ENCODE measurements at places on chromosomes 5 and 9.

DNA sequence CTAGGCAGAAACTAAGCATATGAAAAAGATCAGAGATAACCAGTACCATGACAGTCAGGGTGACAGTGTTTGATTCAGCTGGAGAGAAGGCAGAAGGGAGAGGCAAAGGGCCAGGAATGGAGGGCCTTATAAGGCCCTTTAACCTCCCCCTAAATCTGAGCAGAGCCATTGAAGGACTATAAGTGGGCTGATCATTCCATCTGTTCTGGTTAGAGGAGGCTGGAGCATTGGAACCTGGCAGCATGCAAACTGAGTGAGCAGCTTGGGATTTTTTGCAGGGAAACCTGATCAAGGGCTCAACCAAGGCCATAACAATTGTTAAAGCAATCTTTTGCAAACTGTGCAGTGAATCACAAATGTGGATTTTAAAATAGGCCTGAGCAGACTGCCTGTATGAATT lies 174.5 kb upstream of the DAP start:
- DNase-seq = no peak

DNA sequence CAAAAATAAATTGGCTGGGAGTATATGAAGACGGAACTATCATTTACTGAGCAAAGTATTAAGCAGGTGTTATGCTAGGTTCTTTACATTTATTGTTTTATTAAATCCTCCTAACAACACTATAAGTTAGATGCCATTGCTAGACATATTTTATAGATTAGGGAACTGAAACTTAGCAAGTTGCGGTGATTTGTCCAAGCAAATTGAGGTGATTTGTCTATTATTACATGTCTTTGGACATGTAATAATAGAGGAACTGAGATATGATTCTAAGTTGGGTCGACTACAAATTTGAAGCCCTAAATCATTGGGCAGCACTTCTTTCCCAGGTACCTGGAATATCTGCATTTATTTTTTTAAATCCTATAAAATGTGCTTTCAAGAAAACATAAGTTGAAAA lies 429.9 kb downstream of the GABRG2 start:
- no peak for DNase-seq

GRCh38 chr5:89064054-89064453 lies 181.1 kb upstream of the MEF2C start:
- DNase-seq = no peak

DNA sequence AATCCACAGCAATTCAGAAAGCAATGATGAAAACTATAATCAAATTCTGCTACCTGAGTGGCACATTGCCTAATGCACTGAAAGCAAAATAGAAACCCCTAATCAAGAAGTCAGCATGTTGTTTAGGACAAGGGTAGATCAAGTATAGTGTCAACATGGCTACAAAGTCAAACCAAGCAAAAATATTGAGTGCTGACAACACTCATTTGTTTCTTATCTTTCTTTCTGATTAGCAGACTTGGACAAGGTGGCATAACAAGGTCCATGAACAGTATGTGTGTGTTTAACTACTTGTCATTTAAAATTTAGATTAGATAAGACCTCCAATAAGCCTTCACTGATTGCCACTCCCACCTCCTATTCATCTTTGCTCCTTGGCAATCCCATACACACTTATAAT lies 332.4 kb downstream of the KIAA0825 start:
- no peak for DNase-seq

GRCh38 chr5:169764018-169764378 lies 126.9 kb downstream of the DOCK2 start:
- no peak for DNase-seq

DNA sequence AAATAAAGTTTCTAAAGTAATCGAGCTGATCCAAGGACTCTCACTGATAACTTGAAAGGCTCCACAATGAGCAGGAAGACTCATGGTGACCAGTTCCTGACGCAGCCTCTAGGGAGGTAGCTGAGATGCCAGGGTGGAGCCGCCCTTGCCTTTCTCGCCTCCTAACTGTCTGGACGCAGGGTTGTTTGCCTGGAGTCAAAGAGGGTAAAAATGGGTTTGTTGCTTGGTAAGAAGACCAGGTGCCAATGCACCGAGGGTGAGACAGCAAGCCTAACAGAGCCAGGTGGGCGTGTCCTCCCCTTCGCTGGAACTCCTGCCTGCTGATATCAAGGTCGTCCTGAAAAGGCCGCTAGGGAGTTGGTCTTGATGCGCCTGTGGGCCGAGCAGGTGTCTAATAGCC lies 48.6 kb upstream of the FCN1 start:
- no peak for DNase-seq

DNA sequence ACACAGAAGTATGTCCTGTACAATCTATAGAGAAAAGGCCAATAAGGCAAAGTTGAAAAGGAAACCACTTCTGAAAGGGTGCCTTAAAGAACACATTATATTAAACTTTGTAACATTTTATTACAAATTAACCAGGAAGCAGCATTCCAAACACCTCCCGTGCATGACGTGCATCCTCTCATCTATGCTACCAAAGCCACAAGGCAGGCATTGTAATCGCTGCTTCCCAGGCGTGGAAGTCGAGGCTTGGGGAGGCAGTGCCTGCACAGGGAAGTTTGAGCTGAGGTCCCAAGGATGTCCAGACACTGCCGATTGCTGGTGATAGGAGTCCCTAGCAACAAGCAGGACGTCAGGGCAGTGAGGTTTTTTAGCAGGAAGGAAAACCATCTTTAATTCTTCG lies 44.3 kb upstream of the BARHL1 start:
- no peak for DNase-seq

- DNase-seq = peak; percentile 77
Measured at GRCh38 chr9:137236238-137236935, 4.7 kb upstream of the TUBB4B start.

GRCh38 chr5:82620957-82621600 lies 342.9 kb upstream of the RPS23 start:
- DNase-seq = no peak

DNA sequence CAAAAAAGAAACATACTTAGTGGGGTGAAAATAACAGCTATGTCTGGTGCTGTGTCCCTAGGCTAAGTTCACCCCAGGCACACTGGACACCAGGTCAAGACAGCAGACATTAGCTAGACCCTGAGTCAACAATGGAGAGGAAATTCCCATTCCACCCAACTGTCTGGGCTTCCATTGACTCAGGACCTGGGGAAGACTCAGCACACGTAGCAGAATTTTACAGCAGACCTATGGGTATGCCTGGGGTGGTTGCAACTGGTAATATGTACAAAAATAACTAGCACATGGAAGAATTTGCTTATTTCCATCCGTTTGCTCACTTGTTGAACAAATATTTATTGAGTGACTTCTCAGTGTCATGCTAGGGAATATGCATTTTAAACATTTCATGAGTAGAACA lies 117.0 kb downstream of the GAS1 start:
- no peak for DNase-seq

- DNase-seq = no peak
Measured at GRCh38 chr5:64166201-64166959, 737 bp downstream of the RNF180 start.

DNA sequence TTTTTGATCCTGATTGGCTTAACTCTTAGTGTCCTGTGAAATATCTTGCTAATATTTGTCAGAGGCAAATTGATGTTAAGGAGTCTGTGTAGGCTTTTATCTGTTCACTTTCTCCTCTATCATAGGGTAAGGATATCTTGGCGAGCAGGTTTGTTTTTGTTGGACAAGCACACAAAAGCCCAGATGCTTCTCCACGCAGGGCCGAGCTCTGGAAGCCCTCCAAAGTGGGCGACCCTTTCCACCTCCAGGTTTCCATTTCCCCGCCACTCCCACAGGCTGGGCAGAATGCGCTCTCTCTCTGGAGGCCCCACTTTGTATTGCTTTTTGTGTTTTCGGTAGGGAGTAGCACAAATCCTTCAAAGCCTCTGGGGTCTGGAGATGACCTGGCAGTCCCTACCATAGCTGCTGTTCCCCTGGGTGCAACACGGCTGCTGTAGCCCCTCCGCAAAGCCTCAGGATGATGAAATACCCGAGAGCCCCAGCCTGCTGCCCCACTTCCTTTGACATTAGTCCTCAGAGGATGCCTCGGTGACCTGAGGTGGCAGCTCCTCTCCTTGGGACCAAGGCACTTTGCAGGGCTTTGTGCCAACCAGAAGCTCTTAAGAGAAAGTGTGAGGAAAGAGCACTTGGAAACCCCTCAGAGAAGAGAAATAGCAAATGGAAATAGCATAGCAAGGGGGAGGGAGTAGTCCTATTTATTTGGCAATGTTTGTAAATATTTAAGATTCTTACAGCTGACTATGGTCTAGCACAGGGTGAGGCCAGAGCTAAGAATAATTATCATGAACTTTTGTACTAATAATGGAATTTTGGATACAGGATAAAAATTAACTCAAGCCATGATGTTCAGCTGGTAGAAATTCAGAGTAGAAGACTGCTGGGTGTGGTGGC lies 122.8 kb downstream of the ARHGEF28 start:
- DNase-seq = no peak

DNA sequence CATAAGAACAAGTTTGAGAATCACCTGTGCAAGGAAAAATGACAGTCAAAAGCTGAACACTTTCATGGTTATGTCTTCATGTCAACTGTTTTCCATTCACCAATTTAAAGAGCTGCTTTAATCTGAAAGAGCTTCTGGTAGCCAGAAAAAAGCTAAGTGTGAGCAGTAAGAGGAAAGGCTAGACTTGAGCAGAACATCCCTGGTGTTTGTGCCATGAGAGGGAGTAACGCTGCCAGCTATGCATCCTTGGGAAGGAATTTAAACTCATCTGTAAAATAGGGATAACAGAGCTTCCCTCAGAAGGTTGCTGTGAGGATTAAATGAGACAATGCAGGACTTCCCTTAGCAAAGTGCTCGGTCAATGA lies 193.7 kb downstream of the MAPKAP1 start:
- no peak for DNase-seq

DNA sequence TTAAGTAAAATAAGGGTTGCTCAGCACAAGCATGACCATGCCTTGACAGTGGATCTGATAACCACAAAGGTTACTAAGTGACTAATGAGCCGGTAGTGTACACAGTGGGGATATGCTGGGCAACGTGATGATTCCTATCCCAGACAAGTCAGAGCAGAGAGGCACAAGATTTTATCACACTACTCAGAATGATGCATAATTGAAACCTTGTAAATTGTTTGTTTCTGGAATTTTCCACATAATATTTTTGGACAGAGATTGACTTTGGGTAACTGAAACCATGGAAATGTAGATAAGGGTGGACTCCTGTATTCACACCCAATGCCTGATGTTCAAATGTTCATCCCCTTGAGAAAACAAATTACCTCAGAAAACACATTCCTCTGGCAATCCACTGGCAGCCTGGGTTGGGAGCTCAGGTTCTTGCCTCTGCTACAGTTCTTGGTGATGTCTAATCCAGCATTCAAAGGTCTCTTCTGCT lies 16.2 kb upstream of the ERAP1 start:
- DNase-seq = peak; percentile 87
